Activated T-helper 1 cell treated with anti-CD3 and anti-CD28 coated beads, Interleukin-2, amount 50 U/mL, for 16 hours (primary cell): ENCODE measurements at places on chromosomes 3 and 15.

DNA sequence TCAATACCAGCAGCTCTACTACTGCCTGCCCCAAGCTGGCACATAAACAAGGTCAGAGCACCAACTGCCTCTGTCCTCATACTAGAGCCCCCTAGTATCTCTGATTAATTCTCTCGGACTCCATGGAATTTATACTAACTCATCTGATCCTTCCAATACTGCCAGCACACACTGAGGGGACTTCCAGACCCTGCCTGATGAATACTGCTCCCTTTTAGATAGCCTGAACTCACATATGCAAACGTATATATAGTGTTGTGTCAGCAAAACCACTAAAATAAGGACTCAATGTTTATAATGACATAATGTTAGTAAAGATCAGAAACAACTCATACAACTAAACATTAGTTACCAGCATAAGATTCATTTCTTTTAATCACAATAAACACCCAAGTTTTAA is 25.0 kb downstream of the CEP70 start:
- DNase-seq = no peak

GRCh38 chr3:127784283-127784682 is 38.0 kb downstream of the MGLL start:
- DNase-seq = no peak

GRCh38 chr3:192156382-192156781 is 571.0 kb downstream of the FGF12 start:
- DNase-seq = no peak

DNA sequence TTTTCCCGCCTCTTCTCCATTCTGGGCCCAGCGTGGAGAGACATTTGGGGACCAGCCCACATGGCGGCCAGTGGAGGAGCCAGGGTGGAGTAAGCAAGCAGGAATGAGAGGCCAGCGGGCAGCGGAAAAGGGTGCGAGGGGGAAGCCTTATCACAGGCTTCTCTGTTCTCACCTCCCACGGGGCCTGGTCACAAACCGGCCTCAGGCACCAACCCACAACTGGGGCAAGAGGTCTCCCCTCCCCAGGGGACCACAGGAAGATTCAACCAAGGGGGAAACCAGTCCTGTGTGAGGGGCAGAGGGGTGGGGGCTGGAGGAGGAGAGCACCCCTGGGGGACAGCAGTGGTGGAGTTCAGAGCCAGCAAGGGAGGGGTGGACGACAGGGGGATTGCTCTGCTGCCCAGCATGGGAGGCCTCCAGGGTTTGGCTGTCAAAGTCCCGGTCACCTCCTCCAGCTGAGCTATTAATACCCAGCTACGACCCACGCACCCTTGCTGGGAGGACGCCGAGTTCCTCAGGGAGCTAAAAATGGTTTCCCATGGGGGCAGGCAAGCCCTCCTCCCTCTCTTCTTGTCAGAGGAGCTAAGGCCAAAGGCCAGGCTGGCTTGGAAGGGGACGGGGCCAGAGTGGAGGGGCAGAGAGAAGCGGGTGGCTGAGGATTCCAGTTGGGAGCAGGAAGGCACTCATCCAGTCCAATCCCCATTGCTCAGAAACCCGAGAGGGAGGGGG is 23.8 kb upstream of the RPL29 start:
- no peak for DNase-seq

- DNase-seq = no peak
Observed at GRCh38 chr15:79863886-79864285, 32.9 kb downstream of the MTHFS start.

GRCh38 chr3:122975924-122976293 is 51.7 kb downstream of the SEMA5B start:
- DNase-seq = no peak

GRCh38 chr3:156511987-156512677 is 42.8 kb downstream of the SSR3 start:
- no peak for DNase-seq

GRCh38 chr15:40258544-40258943 is 19.7 kb downstream of the PAK6 start:
- DNase-seq = no peak

GRCh38 chr3:66604481-66604880 is 103.7 kb upstream of the LRIG1 start:
- no peak for DNase-seq

GRCh38 chr15:41416742-41417417 is at the start of gene RTF1:
TSS of gene RTF1 (plus strand) at chr15:41417095. CDS start at chr15:41417116, 21 bp downstream.
- peak; percentile 98 for DNase-seq

- DNase-seq = no peak
Observed at GRCh38 chr3:132966374-132966773, 71.8 kb upstream of the TMEM108 start.

GRCh38 chr15:51065261-51065660 is 29.4 kb downstream of the TNFAIP8L3 start:
- DNase-seq = no peak
